ENCODE measurements at places on chromosomes 12 and 14.

- peak; percentile 37 for DNase-seq
These were observed 136.4 kb upstream of the KRAS start for GRCh38 chr12:25386831-25387731.

DNA sequence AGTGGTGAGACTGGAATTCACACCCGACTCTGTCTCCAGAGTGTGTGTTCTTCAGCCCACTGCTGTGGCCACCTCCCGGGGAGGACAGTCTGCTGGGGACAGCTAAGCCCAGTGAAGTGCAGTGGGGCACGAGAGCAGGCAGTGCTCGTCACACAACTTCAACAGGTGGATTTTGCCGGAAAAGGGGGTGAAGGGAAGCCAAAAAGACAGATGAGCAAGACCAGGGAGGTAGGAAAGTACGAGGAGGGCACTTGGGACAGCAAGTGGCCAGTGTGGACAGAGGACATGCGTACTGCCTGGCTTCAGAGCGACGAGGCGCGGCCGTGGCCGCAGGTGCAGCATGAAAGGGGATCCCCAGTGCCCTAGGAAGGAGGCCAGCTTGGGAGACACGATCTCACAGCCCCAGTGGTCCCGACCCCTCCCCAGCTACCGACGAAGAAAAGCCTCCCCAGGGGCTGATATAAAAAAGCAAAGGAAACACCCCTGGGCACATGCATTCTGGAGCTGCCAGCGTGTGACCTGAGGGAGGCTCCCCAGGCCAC lies 96.1 kb downstream of the FBXL14 start:
- no peak for DNase-seq

GRCh38 chr12:16920451-16920850 lies 314.5 kb upstream of the LMO3 start:
- DNase-seq: no peak

GRCh38 chr14:31489691-31490090 lies 1.9 kb upstream of the GPR33 start:
- DNase-seq: no peak

- DNase-seq: no peak
These were observed 31.5 kb downstream of the TMEM132D start for GRCh38 chr12:129871991-129872972.

DNA sequence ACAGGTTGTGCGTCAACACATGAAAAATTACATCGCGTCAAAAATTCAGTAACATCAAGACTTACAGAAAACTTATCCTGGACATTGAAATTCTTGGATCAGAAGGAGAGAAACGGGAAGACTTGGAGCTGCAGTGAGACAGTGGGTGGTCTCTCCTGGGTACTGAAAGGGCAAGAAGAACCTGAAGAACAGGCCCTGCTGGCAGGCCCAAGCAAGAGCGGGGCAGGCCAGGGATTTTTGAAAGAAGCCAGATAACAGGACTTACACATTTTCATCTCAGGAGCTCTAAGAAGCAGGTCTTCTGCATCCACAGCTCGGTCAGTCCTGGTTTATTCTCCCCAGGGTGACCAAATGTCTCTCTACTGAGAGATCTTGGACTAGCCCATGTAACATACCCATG lies 466.5 kb upstream of the SOX5 start:
- DNase-seq: no peak

DNA sequence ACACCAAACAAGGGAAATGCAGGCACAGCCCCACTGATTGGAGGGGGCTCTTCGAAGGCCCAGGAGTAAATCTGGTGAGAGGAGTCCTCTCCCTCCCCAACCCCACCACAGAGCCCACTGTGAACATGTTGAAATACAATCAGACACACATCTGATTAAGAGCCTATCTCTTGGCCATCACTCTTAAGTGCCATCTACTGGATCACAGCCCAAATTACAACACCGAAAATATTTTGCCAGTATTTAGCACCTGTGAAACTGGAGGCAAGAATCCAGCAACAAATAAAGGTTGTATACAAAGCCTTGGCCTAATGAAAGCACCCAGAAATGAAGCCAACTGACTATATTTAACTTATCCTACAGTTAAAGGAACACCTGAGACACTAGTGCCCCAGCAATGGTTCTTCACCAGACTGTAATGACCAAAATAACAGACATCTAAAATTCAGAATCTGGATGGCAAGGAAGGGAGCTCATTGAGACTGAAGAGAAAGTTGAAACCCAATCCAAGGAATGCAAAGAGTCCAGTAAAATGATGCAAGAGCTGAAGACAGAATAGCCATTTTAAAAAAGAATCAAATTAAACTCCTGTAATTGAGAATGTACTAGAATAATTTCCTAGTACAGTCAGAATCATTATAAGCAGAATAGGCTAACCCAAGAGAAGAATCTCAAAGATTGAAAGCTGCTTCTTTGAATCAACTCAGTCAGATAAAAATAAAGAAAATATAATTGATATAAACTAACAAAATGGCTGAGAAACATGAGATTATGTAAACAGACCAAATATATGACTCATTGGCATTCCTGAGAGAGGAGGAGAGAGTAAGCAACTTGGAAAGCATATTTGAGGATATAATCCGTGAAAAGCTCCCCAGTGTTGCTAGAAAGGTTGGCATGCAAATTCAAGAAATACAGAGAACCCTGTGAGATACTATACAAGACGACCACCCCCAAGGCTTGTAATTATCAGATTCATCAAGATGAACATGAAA lies 1117.0 kb downstream of the FLRT2 start:
- DNase-seq: no peak

- no peak for DNase-seq
These were observed 1.7 kb upstream of the KLRG1 start for GRCh38 chr12:8987685-8988084.

DNA sequence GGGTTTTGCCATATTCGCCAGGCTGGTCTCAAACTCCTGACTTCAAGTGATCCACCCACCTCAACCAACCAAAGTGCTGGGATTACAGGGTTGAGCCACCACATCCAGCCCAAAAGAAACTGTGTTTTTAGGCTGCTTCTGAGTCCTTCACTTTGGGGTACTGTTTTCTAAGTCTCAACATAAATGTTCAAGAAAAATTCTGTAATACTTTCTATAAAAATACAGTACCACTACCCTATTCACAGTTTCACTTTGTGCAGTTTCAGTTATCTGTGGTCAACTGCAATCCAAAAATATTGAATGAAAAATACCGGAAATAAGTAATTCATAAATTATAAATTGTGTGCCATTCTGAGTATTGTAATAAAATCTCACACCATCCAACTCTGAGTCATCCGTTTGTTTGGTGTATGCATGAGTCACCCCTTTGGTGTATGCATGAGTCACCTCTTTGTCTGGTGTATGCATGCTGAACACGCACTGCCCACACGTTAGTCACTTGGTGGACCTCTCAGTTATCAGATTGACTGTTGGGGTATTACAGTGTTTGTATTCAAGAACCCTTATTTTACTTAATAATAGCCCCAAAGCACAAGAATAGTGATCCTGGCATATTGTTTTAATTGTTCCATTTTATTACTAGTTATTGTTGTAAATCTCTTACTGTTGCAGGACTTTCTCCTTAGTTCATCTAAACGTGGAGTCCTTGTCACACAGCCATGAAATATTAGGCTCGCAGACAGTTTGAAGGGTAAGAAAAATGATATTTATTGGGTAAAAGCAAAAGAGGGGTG lies 190.2 kb downstream of the FSCB start:
- no peak for DNase-seq

DNA sequence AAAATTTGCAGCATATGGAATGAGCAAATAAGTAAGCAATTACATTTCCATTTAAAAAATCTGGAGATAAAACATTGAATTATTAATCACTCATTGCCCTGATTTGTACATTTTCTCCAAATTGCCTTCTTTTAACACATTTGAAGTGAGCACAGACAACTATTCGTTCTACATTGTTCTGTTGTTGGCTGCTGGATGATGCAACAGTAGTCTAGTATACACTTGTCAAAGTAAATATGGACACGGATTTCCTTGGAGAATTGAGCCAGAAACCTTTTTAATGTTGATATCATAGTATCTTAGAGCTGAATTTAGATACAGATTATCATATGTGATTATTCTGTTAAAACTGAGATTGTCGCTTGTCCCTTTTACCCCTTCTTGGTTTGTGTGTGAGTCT lies 188.2 kb downstream of the FUT8 start:
- DNase-seq: no peak

DNA sequence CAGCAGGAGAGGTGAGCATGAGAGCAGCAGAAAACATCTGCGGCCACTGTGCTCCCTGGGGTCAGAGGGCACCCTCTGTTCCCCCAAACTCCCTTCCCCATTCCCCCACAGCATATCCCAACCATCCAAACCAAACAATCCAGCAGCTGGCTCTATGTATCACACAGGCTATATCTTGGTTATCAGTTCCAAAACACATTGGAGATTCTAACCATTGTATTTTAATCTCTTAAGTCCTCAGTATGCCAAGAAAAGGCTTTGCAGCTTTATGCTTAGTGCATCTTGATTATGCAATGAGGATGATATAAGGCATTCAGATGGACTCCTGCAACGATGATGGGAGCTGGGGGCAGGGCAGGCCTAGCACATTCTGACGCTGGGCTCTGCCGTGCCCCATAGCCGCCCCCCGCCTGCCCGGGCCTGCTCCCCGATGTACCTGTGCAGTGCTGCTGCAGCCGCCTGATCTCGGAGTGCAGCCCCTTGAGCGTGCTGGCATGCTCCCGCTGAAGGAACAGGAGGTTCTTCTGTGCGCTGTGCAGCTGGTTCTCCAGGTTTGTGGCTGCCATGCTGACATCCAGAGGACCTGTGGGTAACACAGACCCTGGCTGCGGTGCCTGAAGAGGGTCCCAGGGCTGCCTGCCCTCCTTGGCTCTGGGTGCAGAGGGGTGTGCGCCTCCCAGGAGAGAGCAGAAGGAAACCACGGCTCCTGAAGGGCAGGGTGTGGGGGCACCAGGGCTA lies 29.6 kb downstream of the CCDC92 start:
- DNase-seq: no peak

DNA sequence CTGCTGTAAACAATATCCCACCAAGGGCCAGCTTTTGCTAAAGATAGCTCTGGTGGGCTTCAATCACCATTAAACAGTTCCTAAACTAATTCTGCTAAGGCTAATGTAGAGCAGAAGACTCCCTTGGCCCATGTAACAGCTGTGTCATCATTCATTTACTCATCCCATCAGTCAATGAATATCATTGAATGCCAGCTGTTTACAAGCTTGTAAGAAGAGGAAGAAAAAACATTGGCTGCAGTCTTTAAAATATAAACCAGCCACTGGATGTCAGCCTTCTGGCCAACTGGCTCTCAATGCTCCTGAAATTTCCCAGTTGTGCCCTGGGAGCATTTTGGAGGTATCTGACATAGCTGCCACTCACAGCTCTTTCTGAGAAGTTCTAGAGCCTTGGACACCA lies 18.0 kb upstream of the MAP3K9 start:
- DNase-seq: no peak

DNA sequence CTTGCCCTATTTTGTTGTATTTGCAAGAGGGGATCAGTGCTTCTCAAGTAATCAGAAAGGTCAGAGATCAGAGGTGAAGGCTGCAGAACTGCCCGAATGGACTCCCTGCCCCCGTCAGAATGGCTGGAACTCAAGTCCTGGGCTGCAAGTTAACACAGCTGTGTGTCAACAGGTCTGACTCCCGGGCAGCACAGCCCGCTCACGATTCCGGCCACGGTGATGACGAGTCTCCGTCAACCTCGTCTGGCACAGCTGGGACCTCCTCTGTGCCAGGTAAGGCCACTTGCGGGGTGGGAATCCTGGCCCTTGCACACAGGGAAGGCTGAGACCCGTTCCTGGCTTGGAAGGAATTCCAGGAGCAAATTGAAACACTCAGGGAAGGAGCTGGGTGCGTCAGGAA lies 13.4 kb downstream of the DCAF4 start:
- no peak for DNase-seq
